Stimulated activated CD8-positive, alpha-beta memory T cell treated with anti-CD3 and anti-CD28 coated beads, Interleukin-15, amount 100 ng/mL, for 24 hours (primary cell): ENCODE measurements at places on chromosomes 11 and 22.

GRCh38 chr22:40025856-40026255 lies 31.1 kb downstream of the FAM83F start:
- no peak for DNase-seq

- DNase-seq = no peak
Measured at GRCh38 chr11:132886335-132886734, 646.0 kb downstream of the OPCML start.

- no peak for DNase-seq
Measured at GRCh38 chr11:3835751-3836150, 5.0 kb downstream of the RHOG start.

DNA sequence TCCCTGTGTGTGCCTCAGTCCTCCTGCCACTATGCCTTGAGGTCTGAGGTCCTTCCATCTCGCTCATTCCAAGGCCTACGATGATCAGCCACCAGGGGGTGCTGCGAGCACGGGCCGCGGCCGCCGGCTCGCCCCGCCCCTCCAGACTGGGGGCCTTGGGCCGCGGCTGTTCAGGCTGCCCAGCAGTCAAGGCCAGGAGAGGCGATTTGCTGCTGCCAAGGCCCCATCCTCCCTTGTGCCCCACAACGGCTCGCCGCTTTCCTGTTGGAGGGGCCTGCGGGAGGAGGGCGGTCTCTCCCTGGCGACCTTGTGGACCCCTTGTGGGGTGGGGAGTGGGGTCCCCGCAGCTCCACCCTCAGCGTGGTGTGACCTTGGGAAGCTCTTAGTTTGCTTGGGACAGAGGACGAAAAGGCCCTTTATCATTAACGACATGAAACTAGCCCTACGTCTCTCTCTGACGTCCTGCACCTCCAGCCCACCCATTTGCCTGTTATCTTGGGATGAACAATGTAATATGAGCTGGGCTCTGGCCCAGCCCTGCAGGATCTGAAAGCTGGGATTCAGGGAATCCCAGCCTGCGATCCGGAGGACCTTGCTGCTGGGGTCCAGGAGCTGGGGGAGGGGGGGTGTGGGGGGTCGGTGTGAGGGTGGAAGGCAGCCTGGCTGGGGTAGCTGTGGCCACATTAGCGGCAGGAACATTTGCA lies 5.3 kb upstream of the GALR3 start:
- peak; percentile 76 for DNase-seq

GRCh38 chr22:41636467-41636866 lies 15.4 kb downstream of the XRCC6 start:
- no peak for DNase-seq

DNA sequence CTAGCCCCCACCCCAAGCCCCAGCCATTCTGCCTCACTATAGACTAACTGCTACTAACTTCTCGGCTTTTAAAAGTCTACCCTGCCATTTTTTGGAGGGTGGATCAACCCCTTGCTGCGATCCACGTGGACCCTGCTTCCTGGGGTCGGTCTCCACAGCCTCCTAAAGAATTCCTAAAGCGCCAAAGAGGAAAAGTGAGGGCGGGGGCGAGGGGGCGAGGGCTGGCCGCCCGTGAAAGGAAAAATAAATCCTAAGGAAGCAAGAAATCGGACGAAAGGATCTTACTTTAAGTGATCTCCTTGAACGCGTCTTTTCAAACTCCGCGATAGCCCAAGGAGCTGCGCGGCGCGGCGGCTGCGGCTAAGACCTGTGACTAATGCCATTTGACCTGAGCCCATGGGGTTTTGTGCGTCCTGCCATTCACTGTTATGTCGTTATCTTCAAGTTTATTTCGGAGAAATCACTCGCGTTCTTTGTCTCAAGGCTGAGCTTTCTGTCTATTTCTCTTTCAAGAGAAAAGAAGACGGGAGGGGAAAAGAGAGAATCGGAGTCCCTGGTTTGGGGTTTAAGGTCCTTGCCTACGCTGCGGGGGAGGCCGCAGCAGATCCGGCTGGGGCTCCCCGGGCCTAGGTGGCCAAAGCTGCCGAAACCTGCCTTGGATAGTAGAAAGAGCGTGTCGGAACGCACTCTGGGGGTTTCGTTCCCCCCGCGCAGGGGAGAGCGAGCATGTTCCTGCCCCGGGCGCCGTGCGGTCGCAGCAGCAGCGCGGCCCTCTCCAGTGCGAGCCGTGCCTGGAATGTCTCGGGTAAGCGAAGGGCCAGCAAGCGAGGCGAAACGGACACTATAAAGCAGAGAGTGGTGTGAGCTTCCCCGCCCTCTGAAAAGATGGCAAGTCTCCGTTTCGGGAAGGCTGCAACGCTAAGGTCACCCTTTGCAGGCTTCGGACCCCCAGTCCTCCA lies 2.8 kb upstream of the DBX1 start:
- no peak for DNase-seq
